ENCODE measurements at places on chromosomes 2 and 18. TPM values are rescaled to one million over a fixed set of nuclear protein-coding genes. Genes with fewer than 3 reads are reported as not detected.

- DNase-seq = no peak
- no peaks in the 10 kb centered on the region for H3K27me3 ChIP-seq
- no peak overlapping the region for H3K4me3 ChIP-seq
Observed at GRCh38 chr2:160842286-160842685, 317.9 kb upstream of the TANK start.

DNA sequence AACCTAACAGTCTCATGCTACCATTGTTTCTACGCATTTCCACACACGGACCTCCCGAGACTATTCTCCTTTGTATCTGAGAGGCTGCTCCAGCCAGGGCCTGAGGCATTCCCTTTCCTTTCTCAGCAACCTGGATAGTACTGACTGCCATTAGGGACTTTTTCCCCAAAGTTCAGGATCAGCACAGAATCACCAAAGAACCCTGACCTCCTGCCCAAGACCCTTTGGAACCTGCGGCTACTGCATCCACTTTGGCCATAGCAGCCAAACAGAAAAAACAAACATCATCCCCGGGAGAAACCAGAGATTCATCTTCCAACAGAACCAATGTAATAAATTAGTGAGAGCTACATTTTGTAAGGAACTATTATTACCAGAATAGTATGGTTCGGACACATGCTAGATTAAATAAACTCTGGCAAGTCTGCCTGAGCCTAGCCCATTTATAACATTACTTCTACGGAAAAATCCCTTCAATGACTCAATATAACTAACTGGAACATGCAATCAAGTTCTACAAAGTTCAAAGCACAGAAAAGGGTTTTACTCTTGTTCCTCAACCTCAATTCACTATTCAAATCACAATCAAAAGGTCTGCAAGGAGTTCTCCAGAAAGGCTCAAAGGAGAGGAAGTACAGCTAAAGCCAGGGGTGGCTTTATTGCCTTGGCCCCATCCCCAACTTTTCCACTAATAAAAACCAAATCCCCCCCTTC is 51.8 kb downstream of the LPIN2 start:
- H3K4me1 ChIP-seq = peaks cover 26% of the 10 kb centered on the region
- H3K4me3 ChIP-seq = no peak overlapping the region
- H3K27ac ChIP-seq = peak overlapping the region; percentile 39

DNA sequence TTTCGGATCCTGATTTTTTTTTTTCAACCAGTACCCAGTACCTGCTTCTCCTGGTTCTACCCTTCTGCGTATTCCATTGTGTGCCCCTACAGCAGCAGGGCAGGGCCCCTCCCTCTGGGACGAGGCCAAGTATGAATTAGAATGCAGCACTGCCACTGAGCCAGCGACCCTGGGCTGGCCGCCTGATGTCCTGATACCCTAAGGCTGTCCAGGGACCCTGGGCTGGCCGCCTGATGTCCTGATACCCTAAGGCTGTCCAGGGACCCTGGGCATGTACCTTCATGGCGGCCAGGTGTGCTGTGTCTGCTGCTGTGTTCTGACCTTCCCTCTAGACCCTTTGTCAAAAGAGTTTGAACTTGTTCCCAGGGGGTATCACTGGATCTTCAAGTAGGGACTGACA is 42.9 kb downstream of the CABLES1 start:
- H3K4me3 ChIP-seq = no peak overlapping the region
- no peaks in the 10 kb centered on the region for H3K27me3 ChIP-seq
- no peaks in the 10 kb centered on the region for H3K4me1 ChIP-seq
- no peak overlapping the region for H3K27ac ChIP-seq
- no peak for DNase-seq

- no peak overlapping the region for H3K27ac ChIP-seq
- H3K27me3 ChIP-seq = no peaks in the 10 kb centered on the region
- H3K36me3 ChIP-seq = no peaks in the 10 kb centered on the region
- no peaks in the 10 kb centered on the region for H3K4me1 ChIP-seq
Observed at GRCh38 chr2:189654641-189655040, 6.6 kb upstream of the ASNSD1 start.

DNA sequence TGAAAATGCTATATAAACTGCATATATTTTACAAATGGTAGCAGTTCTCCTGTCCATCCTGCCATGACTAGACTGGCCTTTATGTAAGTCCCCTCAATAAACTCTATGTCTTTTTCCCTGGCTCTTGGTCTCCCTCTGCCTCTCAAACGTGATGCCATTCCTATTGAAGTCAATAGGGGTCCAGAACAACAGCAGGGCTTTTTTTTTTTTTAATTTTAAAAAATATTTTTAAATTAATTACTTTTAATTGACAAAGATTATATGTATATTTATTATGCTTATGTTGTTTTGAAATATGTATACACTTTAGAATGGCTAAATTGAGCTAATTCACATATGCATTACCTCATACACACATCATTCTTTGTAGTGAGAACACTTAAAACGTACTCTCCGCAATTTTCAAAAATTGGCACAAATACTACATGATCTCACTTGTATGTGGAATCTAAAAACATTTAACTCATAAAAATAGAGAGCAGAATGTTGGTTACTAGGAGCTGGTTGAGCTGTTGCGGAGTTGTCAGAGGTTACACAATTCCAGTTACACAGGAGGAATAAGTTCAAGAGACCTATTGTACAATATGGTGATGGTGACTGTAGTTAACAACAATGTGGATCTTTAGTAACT is 123.1 kb downstream of the LRRTM4 start:
- no peak for DNase-seq
- H3K27me3 ChIP-seq = no peaks in the 10 kb centered on the region
- no peak overlapping the region for H3K4me3 ChIP-seq
- H3K36me3 ChIP-seq = no peaks in the 10 kb centered on the region

GRCh38 chr2:47803363-47803762 is 20.4 kb downstream of the MSH6 start:
- no peak overlapping the region for H3K4me3 ChIP-seq
- H3K4me1 ChIP-seq = no peaks in the 10 kb centered on the region
- no peak overlapping the region for H3K27ac ChIP-seq
- peaks cover 17% of the 10 kb centered on the region for H3K36me3 ChIP-seq
- DNase-seq = no peak

GRCh38 chr2:142603759-142604158 is 273.7 kb upstream of the KYNU start:
- no peaks in the 10 kb centered on the region for H3K27me3 ChIP-seq
- H3K27ac ChIP-seq = no peak overlapping the region
- no peaks in the 10 kb centered on the region for H3K36me3 ChIP-seq
- H3K4me3 ChIP-seq = no peak overlapping the region
- no peak for DNase-seq

- H3K36me3 ChIP-seq = no peaks in the 10 kb centered on the region
- no peaks in the 10 kb centered on the region for H3K4me1 ChIP-seq
- H3K27me3 ChIP-seq = no peaks in the 10 kb centered on the region
- no peak overlapping the region for H3K4me3 ChIP-seq
- DNase-seq = no peak
Observed at GRCh38 chr18:49747876-49748275, 65.5 kb downstream of the ACAA2 start.

DNA sequence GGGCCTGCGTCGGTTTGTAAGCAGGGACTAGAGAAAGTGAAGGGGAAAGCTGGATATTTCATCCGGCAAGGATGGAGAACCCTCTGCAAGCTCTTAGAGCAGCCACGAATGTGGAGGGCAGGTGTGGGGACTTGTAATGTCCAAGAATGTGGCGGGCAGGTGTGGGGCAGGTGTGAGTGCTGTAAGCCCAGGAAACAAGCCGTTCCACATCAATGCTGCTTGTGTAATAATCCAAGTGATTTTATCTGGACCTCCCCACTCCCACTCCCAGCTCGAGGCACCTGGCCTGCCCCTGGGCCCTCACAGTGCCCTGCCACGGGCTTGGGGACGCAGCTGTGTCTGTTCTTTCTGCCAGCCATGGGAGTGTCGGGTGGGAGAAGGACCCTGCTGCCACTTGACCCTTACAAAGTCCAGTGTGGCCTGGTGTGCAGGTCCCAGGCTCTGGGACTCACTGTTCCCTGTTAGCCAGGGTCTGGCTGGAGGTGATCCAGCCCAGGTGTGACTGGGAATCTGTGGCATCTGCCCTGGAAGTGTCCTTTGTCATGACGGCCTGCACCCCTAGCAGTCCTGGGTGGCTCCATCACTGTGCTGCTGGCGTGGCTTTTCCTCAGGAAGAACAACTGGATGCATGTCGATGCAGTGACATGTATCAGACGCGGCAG is 42.8 kb downstream of the SOX11 start:
- H3K27me3 ChIP-seq = no peaks in the 10 kb centered on the region
- no peaks in the 10 kb centered on the region for H3K36me3 ChIP-seq
- H3K4me3 ChIP-seq = no peak overlapping the region
- no peaks in the 10 kb centered on the region for H3K4me1 ChIP-seq

GRCh38 chr2:83536556-83536955 is 922.5 kb downstream of the SUCLG1 start:
- DNase-seq = no peak
- no peak overlapping the region for H3K27ac ChIP-seq
- H3K36me3 ChIP-seq = no peaks in the 10 kb centered on the region
- no peaks in the 10 kb centered on the region for H3K27me3 ChIP-seq
- H3K4me1 ChIP-seq = no peaks in the 10 kb centered on the region
- H3K4me3 ChIP-seq = no peak overlapping the region

- no peak for DNase-seq
- H3K27ac ChIP-seq = no peak overlapping the region
- no peaks in the 10 kb centered on the region for H3K27me3 ChIP-seq
Observed at GRCh38 chr2:26738481-26738880, 25.6 kb upstream of the SLC35F6 start.

DNA sequence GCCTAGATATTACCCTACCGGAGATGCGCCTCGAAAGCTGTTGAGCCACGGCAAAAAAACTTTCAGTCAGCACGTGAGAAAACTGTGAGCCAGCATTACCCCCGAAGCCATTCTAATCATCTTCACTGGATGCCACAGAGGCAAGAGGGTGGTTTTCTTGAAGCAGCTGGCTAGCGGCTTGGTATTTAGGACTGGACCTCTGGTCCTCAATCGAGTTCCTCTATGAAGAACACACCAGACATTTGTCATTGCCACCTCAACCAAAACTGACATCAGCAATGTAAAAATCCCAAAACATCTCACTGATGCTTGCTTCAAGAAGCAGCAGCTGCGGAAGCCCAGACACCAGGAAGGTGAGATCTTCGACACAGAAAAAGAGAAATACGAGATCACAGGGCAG is 52.8 kb upstream of the SLC66A3 start:
- no peaks in the 10 kb centered on the region for H3K36me3 ChIP-seq
- no peak overlapping the region for H3K27ac ChIP-seq
- no peaks in the 10 kb centered on the region for H3K27me3 ChIP-seq
- no peak overlapping the region for H3K4me3 ChIP-seq
- no peak for DNase-seq

GRCh38 chr18:54235871-54236270 is 11.4 kb upstream of the MBD2 start:
- H3K4me3 ChIP-seq = no peak overlapping the region
- H3K27ac ChIP-seq = no peak overlapping the region
- no peaks in the 10 kb centered on the region for H3K27me3 ChIP-seq
- H3K4me1 ChIP-seq = peaks cover 6% of the 10 kb centered on the region

DNA sequence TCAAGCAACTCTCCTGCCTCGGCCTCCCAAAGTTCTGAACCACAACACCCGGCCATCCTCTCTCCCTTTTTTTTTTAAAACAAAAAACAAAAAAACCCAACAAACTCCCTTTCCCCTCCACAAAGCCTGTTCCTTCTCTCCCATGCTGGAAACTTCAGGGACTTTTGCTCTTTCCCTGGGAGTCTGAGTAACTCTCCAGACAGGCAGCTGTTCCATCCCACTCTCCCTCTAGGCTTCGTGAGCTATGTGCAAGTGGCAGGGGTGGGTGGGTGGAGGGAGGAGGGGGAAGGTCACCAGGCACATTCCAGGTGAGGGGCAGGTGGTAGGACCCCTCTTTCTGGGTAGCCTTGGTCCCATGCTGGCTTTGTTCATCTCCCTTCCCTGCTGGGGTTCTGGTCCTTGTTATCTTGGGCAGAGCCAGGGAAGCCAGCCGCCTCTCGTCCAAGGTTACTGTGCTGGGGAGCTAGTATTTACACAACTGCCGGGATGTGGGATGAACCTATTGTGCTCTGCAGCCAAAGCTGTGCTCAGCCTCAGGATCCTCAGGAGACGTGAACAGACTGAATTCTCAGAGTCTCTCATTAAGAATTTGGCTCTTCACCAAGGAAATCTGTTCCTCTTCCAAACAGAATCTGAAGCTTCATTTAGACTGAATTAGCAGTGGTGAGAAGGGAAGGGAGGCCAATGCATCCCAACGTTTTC is 106.9 kb downstream of the LIPG start:
- no peaks in the 10 kb centered on the region for H3K27me3 ChIP-seq
- no peak overlapping the region for H3K27ac ChIP-seq
- no peak overlapping the region for H3K4me3 ChIP-seq
- H3K36me3 ChIP-seq = no peaks in the 10 kb centered on the region

DNA sequence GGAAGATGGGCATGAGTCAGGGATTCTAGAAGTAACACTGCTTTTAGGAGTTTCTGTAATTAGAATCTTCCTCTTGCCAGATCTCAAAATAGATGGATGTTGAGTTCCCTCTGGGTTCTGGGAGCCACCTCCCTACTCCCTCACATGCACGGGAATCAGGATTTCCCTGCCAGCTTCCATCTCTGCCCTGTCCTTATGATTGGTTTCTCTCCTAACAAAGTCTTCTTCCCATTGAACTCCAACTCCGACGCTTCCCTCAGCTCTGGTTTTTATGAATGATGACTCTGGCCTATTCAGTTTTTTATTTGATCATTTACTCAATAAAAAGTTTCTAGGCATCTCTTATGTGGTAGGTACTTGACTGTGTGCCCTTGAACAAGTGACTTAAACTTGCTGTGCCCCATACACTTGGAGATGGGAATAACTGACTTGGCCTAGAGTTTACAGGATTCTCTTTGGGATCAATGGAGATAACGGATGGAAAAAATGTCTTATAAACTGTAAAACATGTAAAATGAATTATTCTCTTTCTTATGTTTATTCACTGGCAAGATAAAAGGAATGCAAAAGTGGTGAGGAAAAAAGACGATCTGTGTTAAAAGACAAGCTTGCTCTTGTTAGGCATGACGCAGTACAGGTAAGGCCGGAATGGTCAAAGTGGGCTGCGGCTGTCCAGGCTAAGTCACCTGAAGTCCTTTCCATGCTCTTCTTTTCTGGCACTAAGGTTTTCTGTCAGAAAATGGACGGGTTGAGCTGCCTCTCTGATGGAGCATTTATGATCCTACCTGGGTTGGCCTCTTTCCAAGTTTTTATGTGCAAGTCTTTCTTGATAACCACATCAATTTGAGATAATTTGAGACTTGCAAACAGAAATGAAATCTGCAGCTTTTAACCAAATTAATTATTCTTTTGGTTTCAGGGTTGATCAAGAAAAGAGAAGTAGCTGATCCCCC is 199.6 kb downstream of the MYCN start:
- no peaks in the 10 kb centered on the region for H3K4me1 ChIP-seq
- no peak overlapping the region for H3K27ac ChIP-seq
- H3K4me3 ChIP-seq = no peak overlapping the region
- H3K36me3 ChIP-seq = no peaks in the 10 kb centered on the region
- no peaks in the 10 kb centered on the region for H3K27me3 ChIP-seq
- no peak for DNase-seq

The ARHGAP28 gene
- 6.7 TPM for total RNA-seq

The AFF3 gene
- 0.44 TPM for total RNA-seq

The PLCD4 gene
- total RNA-seq = 85.2 TPM

The PSMD14 gene
- 93.1 TPM for total RNA-seq

The ALLC gene
- not detected for total RNA-seq

The RAB17 gene
- total RNA-seq = 1.5 TPM

The MYO3B gene
- total RNA-seq = not detected

The PLEKHH2 gene
- total RNA-seq = 0.34 TPM
